Activated naive CD8-positive, alpha-beta T cell treated with anti-CD3 and anti-CD28 coated beads for 36 hours (primary cell): ENCODE measurements at places on chromosomes 12 and 14.

DNA sequence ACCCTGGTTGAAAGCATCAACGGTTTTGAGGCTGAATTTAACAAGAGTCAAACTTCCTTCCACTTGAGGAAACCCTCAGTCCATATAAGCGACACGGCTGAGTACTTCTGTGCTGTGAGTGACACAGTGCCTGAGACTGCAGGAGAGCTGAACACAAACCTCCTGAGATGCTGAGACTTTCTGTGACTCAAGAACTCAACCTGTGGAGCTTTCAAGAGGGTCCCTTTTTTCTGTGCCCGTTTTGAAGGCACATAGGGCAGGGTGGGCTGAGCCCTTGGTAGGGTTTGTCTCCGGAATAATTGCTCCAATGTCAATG is 305.3 kb upstream of the OR4E1 start:
- DNase-seq, result no peak

DNA sequence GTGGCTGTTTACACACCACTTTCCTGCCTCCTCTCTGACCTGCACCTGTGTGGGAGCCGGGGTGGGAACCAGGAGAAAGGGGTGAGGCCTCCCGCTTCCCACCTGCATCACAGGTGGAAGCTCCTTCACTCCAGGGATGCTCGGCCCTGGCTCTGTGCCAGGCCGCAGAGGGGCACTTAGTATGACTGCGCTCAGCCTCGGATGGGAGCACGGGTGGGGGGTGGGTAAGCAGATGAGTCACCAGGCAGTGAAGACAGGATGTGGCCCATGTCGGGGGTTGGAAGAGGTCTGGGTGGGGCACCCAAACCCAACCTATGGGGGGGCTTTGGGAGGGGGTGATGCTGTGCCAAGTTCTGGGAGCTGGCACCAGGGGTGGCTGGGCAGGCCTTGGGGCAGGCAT is 7.4 kb upstream of the CYP46A1 start:
- no peak for DNase-seq

- no peak for DNase-seq
Measured at GRCh38 chr12:100266585-100266834, 369 bp downstream of the DEPDC4 start.

DNA sequence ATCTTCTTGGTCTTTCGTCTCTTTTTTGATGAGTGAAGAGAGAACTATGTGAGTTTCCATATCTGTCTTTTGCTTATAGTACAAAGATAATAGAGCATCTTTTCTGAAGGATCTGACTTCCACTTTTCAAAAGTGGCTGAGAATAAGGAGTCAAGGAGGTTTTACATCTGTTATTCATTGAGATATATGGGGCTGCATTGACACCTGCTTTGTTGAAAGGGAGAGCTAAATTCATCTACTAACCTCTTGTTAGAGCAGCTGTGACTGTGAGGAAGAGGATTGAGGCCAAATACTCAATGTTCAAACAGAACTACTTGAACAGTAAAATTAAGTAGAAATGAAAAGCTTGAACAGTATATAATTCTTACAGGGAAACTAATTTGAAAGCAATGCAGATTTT is 130.2 kb upstream of the ATP2B1 start:
- no peak for DNase-seq

- DNase-seq, result no peak
Measured at GRCh38 chr12:41034686-41035085, 153.4 kb upstream of the PDZRN4 start.

DNA sequence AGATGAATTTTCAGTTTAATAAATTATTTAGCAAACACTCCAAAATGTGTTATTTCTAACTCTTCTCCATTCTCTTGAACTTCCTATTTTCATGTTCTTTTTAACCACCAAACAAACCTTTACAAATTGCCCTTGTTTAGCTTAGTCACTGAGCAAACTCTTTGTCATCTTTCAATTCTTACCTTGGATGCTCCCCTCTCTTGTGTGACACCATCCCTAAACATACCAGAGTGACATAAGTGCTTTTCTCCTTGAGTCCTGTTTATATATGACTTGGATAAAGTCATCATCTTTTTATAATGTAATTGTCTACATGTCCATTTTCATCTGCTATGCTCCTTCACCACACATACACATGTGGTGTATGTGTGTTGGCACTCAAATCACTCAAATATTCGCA is 3.4 kb upstream of the TMEM19 start:
- DNase-seq, result no peak

GRCh38 chr12:56288705-56289387 is 11.3 kb downstream of the CS start:
- no peak for DNase-seq

GRCh38 chr12:39287817-39288216 is 155.1 kb downstream of the KIF21A start:
- DNase-seq, result no peak

DNA sequence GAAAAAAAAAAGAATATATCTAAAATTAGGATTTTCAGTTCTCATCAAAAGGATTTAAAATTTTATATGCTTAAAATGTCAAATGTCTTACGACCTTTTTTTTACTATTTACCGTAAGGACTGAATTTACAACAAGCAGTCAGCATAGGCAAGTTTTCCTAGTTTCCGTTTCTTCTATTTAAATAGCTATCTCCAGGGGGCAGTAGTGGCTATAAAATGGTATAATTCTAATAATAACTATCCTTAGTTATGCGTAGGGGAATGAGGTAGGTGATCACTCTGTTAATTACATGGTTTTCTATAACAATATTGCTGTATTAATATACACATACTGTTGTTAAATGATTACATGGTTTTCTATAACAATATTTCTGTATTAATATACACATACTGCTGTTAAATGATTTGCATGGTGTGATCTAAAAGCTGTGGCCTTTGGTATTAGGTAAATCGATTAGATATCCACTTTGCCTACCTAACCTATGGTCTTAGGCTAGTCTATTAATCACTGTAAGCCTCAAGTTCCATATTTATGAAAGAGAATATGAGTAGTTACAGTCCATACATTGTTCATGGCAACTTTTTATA is 217.7 kb upstream of the PDZRN4 start:
- no peak for DNase-seq

DNA sequence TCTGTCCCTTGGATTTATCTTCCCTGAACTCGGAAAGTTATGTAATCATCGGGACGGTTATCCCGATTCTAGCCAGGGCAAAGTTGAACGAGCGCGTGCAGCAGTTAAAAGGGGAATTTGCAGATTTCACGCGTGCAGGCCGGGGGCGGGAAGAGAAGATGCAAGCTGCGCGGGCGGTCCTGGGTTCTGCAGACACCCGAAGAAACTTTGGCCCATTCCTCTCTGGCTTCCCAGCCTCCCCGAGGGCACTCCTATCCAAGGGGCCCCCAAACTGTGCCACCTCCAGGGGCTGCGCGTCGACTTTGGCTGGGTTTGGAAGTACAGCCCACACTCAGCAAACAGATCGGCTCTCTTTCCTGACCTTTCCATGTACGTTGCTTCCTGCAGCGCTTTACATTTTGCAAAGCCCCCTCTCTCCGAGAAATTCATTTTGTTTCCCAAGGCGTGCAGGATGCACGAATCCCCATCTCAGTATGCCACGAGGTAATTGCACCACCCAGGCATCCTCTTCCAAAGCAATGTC is 941 bp upstream of the PPP1CC start:
- no peak for DNase-seq

GRCh38 chr12:57782243-57782607 is 362 bp upstream of the TSFM start:
- no peak for DNase-seq

DNA sequence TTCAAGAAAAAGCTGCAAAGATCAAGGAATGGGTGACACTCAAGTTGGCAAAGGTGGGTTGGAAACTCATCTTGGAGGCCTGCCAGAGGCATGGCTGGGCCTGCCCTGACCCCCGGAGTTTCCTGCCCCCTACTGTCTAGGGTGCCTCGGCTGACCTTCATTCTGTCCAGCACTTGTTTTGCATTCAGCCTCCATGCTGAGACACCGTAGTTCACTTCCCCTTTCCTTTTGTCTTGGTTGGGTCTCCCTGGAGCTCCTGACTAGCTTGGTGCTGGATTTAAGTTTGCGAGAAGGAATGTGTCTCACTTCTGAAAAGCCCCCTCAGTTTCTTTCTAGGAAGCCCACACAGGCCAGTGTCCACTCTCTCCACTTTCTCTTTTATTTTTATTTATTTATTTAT is 26.5 kb downstream of the PLEKHH1 start:
- DNase-seq, result no peak

DNA sequence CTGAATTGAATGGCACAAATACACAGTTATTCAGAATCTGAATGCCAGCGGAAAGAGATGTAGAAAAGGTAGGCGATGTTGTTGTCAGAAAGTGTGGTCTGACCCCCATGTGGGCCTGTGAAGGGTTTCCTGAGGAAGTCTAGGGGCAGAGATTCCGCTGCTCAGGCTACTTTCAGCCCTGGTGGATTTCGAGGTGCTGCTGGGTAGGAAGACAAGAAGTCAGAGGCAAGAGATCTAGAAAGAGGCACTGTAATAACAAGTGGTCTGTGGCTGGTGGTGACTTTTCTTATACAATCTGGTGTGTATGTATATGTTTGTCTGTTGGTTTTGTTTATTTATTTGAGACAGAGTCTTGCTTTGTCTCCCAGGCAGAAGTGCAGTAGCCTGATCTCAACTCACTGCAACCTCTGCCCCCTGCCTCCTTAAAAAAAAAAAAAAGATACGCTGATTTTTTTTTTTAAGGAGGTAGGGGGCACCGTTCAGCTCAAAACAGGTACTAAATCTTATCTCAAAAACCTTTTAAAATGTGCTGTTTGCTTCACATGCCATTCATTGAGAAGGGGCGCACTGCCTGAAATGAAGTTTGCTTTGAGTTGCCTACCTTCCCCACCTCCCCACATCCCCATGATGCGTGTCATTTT is 27.1 kb upstream of the MANSC4 start:
- DNase-seq, result peak; percentile 38

GRCh38 chr14:99565383-99565782 is 38.6 kb downstream of the CCDC85C start:
- DNase-seq, result no peak

- no peak for DNase-seq
Measured at GRCh38 chr12:132797820-132798570, 30.7 kb downstream of the GOLGA3 start.

DNA sequence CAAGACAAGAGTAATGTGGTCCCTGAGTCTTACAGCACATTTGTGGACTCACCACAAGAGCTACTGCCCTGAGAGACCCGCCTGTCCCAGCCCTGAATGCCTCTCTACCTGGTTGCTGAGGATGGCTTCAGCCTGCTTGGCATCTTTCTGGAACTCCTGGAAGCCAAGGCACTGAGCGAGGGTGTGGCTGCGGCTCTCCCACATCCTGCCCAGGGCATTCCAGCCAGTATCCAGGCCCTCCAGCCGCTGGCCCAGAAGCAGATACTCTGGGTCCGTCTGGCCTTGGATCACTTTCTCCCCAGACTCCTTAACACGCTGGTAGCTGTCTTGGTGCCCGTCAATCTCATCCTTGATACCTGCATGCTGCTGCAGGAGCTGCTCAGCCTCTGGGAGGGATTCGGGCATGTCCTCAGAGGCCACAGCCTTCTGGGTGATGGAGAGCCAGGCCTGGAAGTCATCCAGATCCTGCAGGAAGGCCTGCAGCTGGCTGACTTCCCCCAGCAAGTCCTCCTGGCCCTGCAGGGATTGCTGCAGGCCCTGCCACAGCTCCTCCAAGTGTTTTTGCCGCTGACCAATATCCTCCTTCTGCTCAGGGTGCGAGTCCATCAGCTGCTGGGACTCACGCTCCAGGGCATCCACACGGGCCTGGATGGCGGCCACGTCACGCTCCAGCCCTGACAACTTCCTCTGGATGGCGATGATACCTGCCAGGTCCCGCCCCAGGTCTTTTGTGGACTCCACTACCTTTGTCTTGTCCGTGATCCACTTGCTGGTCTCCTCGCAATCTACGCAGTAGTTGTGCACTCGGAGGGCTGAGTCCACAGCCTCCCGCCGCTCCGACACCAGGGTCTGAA is 82.3 kb downstream of the PLEKHG3 start:
- no peak for DNase-seq

GRCh38 chr12:455821-456220 is 3.9 kb upstream of the B4GALNT3 start:
- DNase-seq, result no peak

GRCh38 chr12:45730084-45730347 is 510 bp downstream of the ARID2 start:
- DNase-seq, result peak; percentile 60

GRCh38 chr14:21978184-21978998 is 304.8 kb upstream of the OR4E1 start:
- peak; percentile 38 for DNase-seq

- DNase-seq, result no peak
Measured at GRCh38 chr12:108699955-108700563, 31.3 kb downstream of the CORO1C start.

- DNase-seq, result no peak
Measured at GRCh38 chr12:26857465-26858176, 24.6 kb upstream of the ITPR2 start.

DNA sequence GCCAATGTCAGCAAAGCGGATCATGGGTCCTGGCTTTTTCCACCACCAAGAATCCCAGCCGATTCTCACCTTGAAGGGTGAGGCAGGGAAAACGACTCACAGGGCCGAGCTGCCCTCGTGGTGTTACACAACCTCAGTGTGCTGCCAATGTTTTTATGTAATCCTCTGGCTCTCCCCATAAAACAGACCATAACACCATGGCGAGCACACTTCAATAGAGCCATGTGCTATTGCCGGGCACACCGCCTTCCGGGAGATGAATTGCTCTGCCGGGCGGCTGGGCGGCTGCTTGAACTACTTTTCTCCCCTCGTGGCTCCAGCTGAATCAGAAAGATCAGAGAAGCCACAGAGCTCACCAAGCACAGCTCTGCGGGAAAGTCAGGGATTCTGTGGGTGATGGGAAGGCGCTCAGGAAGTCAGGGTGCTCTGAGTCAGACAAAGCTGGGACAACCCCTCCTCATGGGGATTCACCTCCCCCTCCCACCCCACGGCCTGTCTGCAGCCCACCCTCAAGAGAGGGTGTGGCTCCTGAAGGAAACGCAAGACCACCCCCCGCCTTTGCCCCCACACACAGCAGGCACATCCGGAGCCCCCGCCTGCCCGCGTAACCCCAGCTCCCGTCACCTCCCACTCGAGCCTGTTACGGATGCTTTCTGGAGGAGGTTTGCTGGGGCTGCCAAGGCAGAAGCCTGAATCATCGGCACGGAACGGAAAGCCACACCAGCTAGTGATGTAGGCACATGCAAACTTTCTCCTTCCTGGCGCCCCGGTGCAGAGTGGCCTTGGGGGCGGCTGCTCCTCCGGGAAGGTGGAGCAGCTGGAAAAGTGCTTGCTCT is 1.8 kb downstream of the GALNT9 start:
- peak; percentile 78 for DNase-seq
